ACHN (cell line): ENCODE measurements at places on chromosomes 2 and 18.

- DNase-seq: no peak
These were observed 14.7 kb upstream of the OTOS start for GRCh38 chr2:240155048-240155744.

DNA sequence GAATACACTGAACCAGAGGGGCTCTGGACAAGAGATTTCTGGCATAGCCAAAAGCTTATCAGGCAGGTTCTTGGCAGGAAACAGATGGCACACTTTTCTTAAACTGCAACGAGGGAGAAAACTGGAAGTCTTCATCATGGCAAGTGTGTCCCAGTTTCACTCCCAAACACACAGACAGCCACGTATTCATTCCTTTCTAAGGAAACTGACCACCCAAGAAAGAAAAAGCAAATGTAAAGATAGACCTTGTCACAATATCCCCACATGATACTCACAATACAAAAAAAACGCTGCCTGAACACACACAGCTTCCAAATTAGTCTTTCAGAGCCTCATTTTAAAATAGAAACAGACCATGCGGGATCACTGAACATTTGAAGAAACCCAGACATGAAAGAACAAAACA lies 40.6 kb upstream of the RTTN start:
- DNase-seq: no peak

GRCh38 chr2:28981016-28981441 lies at the start of gene TOGARAM2:
Gene TOGARAM2 (plus strand): TSS chr2:28981298. CDS start chr2:28994835, 13,537 bp downstream.
- DNase-seq: no peak

DNA sequence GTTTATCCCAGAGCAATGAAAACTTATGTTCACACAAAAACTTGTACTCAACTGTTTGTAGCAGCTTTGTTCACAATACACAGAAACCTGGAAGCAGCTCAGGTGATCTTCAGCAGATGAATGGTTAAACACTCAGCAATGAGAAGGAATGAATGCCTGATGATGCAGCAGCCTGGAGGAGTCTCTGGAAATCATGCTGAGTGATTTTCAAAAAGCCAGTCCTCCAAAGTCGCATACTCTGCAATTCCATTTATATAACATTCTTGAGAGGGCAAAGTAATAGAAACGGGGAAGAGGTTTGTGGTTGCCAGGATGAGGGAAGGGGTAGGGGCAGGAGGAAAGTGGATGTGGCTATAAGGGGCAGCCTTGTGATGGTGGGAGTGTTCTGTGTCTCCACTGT lies 108.1 kb downstream of the CTIF start:
- DNase-seq: no peak

GRCh38 chr2:5242751-5243150 lies 449.4 kb upstream of the SOX11 start:
- no peak for DNase-seq

GRCh38 chr2:233244818-233245217 lies 6.7 kb upstream of the ATG16L1 start:
- DNase-seq: no peak
